ENCODE measurements at places on chromosomes 2 and 18.

DNA sequence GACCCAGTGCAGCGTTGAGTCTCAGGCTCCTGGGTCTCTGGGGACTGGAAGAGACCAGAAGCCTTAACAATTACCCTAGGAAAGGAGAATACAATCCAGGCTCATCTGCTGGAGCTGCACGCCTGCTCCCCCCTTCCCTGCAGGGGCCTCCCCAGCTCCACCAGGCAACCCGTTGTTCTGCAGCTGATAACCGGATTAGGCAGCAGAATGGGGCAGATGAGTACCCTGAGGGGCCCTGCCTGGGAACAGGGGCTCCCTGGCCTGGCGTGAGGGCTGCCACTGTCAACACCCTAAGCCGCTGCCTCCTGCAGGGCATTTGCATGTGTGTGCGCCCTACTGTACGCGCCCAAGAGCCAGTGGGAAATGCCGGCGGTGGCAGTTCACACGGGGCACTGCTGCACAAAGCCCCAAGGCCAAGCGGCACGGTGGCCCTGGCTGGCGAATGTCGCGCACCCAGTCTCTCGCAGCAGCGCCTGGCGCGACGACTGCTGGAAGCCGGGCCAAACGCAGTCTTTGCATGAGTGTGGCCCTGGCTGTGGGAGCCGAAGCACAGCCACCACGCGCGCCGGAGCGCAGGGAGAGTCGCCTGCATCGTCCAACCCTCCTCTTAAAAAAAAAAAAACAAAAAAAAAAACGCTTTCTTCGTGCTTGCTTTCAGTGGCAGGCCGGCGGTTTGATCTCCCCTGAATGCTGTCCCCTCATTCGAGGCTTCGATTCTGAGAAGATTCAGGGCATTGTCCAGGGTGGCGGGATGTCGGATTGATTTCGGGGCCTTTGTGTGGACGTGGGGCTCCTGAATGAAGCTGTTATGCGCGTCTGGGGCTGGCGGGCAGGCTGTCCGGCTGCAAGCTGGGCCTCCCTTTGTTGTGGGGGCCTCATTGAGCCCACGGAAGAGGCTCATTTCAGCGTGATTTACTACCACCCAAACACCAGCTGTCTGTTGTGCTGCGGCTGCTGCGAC lies 63.8 kb downstream of the SETBP1 start:
- DNase-seq = no peak

- no peak for DNase-seq
Measured at GRCh38 chr2:60708630-60709320, 47.3 kb upstream of the PAPOLG start.

DNA sequence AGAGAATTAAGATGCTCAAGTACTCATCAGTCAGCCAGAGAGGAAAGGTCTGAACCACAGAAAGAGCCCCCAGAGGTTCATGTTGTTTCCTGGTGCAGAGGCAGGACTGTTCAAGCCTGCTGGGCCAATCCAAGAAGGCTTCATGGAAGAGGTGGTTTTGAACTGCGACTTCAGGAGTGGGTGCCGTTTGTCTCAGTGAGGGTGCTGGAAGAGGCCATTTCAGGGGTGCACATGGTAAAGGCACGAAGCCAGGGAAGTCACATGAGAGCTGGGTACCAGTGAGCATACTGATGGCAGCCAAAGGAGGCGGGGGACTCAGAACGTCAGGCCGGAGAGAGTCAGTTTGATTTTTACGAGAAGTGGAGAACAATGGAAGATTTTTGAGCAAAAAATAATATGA lies 55.5 kb downstream of the EMILIN2 start:
- DNase-seq = no peak

DNA sequence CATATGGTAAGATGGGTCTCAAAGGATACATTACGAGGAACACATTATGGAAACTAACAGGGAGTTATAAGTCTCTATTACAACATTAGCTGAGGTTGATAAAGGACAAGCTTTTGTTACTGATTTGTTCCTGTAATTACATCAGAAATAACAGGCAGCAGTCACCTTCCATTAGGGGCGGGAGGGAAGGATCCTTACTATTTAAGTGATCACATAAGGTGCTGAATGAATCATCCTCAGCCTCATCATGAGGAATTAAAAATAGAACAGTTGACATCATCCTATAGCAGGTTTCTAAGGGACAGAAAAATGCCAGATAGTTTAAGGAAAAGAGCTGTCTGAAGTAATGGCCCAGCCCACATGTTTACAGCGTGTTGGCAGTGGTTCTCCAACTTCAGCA lies 86.9 kb upstream of the MGAT5 start:
- no peak for DNase-seq

DNA sequence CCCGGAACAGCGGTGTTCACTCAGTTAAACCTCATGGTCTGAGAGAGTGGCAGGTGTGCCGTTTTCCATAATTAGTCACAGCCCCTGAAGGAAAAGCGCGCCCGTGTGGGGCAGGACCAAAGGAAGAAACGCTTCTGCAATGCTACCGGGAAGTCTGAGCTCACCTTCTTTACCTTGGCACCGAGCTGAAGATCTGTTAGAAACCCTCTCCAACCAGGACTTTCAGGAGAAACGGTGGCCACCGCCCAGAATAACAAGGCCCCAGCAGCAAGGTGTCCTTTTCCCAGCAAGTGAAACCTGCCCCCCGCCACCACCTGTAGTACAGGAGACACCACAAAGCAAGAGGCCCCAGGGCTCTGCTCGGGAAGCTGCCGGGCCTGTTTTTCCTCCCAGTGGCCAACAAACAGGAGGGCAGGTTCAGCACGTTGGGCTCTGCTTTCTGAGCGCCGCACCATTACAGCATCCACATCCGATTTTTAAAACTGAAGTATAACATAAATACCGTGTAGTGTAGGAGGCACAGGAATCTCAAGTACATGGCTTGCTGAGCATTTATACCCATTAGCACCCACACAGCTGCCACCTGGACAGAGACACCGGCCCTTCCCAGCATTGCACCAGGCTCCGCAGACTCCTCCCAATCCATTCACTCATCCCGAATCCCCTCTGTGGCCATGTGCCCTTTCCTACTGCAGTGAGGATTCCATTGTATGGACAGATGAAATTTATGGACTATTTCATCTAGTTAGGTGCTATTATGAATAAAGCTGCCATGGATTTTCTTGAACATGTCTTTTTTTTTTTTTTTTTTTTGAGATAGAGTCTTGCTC lies 121.8 kb upstream of the RIOK3 start:
- DNase-seq = no peak

- DNase-seq = no peak
Measured at GRCh38 chr2:124320051-124320688, 295.1 kb downstream of the CNTNAP5 start.

- no peak for DNase-seq
Measured at GRCh38 chr2:88489181-88489580, 36.7 kb upstream of the FOXI3 start.
